ENCODE measurements at places on chromosomes 6 and 20.

- DNase-seq = no peak
Observed at GRCh38 chr20:4153251-4153650, 137.9 kb upstream of the RNF24 start.

- no peak for DNase-seq
Observed at GRCh38 chr20:10074513-10074912, 39.7 kb downstream of the ANKEF1 start.

GRCh38 chr6:87897013-87897412 lies 150.6 kb upstream of the SPACA1 start:
- DNase-seq = no peak

DNA sequence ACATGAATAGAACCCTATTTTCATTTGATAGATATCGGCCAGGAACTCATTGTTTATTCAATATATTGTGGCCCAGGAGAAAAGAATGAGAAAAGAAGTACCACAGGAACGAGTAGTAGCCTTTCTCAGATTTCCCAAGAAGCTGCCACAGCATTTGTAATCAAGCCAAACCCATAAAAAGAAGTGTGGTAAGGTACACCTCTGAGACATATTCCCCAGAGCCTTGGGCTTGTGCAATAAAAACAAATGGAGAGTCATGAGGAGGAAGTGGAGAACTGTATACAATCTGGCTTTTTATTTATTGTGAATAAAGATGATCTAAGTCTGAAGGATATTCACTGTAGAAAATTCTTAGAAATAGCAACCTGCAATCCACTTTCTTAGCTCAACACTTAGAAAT lies 36.7 kb downstream of the KIF6 start:
- DNase-seq = no peak

GRCh38 chr20:54624706-54625390 lies 149.5 kb downstream of the DOK5 start:
- no peak for DNase-seq

GRCh38 chr6:168418711-168419121 lies 22.3 kb upstream of the SMOC2 start:
- DNase-seq = no peak

- DNase-seq = no peak
Observed at GRCh38 chr20:53916173-53916512, 154.3 kb downstream of the BCAS1 start.

DNA sequence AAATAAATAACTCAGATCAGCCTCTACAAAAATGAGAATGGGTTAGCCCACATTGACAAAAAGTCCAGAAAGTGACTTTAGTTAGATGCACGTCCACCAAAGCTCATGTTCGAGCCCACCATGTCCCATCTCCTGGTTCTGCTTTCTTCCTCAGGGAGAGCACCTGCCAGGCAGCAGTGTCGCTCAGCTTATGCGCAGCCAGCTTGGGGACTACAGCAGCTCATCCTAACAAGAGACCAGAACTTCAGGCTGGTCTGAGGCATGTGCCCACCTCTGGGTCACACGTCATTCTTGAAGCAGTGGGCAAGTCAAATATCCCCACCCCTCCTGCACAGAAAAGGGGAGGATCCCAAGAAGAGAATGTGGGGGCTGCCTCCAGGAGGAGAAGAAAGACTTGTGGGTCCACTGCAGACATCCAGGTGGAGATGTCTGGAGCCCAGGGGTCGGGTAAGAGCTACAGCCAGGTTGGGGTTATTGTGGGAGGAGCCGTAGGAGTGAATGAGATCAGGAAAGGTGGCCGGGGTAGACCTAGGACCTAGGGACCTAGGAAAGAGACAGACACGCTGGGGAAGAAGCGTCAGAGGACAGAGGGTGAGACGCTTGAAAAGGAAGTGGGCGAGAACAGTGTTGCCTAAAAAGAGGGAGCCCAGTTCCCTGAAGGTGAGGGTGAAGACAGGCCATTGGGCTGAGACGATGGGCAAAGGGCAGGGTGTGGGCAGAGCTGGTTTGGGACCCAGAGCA lies 52.5 kb downstream of the SSR1 start:
- no peak for DNase-seq

DNA sequence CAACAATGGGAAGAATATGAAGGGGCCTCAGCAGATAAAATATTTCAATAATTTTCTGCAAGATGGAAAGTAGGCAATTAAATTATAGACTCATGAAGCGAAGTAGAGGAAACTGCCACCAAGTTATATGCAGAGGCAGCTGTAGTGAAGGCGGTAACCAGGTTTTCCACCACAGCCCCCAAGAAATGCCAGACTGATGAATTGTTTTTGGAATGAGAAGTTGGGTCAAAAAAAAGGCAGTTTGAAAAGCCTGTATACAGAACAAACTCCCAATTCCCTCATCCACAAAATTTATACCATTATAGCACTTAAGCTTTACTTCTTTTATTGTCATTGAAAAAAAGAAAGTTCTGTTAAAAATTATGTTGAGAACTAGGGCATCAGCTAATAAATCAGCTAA lies 45.3 kb downstream of the ELOVL4 start:
- DNase-seq = no peak

- DNase-seq = no peak
Observed at GRCh38 chr20:23157734-23158133, 71.6 kb upstream of the CD93 start.

GRCh38 chr6:135168766-135169165 lies 12.3 kb upstream of the MYB start:
- DNase-seq = no peak

GRCh38 chr6:11141295-11141694 lies 29.8 kb upstream of the ERVFRD-1 start:
- no peak for DNase-seq

GRCh38 chr20:62977613-62978560 lies 25.4 kb downstream of the SLC17A9 start:
- no peak for DNase-seq

- DNase-seq = no peak
Observed at GRCh38 chr20:59848182-59848581, 85.3 kb downstream of the SYCP2 start.

DNA sequence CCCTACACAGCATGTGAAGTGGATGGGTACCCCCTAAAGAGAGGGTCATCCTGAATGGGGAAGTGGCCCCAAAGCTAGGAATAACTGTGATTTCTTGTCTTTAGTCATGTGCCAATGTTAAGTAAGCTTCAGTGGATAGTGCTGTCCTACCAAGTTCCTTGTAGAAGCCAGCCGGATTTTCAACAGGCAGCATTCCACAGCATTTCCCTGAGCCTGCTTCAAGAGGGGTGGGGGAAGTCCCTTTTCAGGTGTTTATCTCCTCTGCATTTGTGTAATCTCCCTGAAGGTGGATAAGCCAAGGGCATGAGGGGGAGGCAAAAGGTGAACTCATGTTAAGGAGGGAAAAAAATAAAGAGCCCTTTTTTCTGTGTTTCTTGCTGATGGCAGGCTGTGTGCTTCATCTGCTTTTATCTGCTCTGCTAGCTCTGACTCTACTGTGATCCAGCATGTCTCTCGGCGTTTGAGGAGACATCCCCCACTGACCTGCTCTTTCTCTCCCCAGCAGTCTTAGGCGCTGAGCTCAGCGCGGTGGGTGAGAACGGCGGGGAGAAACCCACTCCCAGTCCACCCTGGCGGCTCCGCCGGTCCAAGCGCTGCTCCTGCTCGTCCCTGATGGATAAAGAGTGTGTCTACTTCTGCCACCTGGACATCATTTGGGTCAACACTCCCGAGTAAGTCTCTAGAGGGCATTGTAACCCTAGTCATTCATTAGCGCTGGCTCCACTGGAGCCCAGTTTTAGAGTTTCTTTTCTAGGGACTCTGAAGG lies 1.9 kb downstream of the EDN1 start:
- no peak for DNase-seq

GRCh38 chr6:22302838-22303237 lies 6.0 kb upstream of the PRL start:
- DNase-seq = no peak

GRCh38 chr20:45157962-45158361 lies 16.7 kb upstream of the PI3 start:
- no peak for DNase-seq

DNA sequence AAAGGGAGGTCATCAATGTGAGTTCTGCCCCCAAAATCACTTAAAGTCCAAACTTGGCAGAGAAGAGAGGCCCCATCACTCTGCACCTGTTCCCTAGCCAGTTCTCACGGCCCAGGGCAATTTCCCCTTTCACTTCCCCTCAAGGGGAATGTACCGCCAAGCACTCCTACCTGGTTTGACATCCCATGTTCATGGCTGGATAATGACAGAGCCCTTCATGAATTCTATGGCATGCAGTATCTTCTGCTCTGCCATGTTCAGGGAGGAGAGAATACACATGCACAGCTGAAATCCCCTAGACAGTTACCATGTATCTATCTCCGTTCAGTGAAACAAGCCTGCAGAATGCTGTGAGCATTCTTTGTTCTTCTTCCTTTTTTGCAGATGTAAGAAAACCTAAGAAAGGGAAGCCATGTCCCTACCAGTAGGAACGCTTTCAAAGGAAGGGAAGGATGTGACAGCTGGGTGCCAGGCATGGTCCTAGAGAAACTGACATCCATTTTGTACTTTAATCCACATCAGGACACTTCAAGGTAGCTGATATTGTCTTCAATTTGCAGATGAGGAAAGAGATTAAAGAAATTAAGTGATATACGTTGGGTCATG lies 79.8 kb upstream of the ARID1B start:
- DNase-seq = no peak

DNA sequence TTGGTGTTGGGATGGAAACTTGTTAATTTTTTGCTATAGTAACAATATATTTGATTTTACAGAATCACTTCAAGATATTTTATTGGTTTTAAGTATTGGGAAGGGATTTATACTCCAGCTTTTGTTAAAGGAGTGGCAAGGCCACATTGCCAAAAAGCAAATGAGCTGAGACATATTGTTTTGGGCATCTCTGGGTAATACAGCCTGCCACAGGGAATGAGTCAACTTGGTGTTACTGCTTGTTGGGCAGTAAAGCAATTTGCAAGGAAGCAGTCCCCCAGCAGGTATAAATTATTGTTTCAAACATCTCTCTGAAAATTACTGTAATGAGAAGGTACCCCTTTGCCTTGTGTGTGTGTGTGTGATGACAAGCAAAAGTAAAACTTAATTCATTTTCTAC lies 868.3 kb upstream of the FLRT3 start:
- no peak for DNase-seq

- no peak for DNase-seq
Observed at GRCh38 chr6:10451828-10452509, 37.1 kb upstream of the TFAP2A start.

- DNase-seq = no peak
Observed at GRCh38 chr6:38432479-38432878, 207.2 kb downstream of the BTBD9 start.

GRCh38 chr6:165308926-165309731 lies at the start of gene C6orf118:
TSS of gene C6orf118 (minus strand) at chr6:165309605. CDS start at chr6:165309586, 19 bp downstream.
- no peak for DNase-seq

DNA sequence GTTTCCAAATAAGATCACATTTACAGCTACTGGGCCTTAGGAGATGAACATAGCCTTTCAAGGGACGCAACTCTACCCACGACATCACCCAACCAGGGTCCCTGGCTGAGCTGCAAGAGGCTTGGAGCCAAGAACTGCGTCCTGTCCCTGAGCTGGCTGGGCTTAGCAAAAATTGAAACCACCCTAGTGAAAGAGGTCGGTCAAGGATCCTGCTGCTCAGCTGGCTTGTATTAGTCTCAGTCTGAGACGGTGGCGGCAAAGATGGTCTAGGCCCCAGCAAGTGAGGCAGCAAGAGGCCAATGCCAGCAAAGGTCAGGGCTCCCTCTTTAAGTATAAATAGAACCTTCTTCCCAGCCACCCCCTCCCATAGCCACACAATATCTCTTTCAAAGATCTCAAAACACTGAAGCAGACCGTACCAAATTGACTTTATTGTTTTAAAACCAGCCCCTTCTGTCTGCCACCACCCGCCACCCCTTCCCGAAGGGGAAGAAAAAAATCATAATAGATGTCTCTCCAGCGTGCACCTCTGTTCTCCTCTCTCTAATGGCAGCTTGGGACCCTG lies 140.5 kb downstream of the EYA2 start:
- no peak for DNase-seq

GRCh38 chr20:7850775-7851490 lies 89.3 kb downstream of the HAO1 start:
- no peak for DNase-seq

DNA sequence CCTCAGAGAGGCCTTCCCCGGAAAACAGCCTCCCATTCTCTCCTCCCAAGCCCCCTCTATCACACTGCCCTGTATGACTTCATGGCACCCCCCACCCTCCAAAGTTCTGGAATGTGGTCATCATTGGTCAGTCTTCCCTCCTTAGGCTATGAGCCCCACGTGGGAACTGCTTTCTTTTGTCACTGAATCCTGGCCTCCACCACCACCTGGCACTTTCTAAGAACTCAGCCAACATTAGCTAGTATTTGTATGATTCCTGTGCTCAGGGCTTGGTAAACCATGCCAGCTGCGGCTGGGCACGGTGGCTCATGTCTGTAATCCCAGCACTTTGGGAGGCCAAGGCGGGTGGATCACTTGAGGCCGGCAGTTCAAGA lies 8.4 kb upstream of the E2F1 start:
- DNase-seq = no peak

GRCh38 chr6:152087701-152088100 lies 280.2 kb downstream of the ESR1 start:
- no peak for DNase-seq

DNA sequence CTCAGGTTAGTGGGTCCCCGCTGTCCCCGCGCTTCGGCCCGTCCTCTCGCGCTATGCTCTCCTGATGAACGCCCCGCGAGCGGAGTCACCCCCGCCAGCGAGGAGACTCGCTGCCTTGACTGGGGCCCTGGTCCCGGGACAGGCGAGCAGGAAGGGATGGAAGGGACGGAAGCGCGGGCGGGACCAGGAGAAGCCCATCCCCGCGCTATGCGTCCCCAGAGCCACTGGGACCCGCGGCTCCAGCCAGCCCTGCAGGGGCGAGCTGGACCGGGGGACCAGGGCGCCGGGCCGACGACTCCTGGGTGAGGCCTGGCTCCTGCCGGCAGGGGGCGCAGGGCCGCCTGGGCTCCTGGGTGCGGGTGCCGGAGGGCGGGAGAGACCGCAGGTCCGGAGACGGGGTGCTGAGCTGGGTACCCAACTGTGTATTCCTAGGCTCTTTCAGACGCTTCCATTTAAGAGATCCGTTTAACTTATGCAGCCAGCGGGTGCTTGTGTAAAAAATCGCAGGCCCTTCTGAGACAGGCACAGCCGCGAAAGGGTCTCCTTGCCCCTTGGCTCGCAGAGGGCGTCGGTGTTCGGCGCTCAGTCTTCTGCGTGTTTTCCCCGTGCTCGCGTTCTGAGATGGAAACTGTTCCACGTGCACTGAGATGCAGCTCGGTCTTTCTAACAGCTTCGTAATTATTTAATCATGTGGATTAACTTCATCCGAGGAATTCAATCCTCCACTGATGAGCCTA lies 580 bp upstream of the SYCP2 start:
- no peak for DNase-seq
